SK-N-SH (cell line): ENCODE measurements at places on chromosomes 4 and X.

GRCh38 chr4:39308611-39309010 lies 57.6 kb downstream of the RFC1 start:
- DNase-seq, result no peak

DNA sequence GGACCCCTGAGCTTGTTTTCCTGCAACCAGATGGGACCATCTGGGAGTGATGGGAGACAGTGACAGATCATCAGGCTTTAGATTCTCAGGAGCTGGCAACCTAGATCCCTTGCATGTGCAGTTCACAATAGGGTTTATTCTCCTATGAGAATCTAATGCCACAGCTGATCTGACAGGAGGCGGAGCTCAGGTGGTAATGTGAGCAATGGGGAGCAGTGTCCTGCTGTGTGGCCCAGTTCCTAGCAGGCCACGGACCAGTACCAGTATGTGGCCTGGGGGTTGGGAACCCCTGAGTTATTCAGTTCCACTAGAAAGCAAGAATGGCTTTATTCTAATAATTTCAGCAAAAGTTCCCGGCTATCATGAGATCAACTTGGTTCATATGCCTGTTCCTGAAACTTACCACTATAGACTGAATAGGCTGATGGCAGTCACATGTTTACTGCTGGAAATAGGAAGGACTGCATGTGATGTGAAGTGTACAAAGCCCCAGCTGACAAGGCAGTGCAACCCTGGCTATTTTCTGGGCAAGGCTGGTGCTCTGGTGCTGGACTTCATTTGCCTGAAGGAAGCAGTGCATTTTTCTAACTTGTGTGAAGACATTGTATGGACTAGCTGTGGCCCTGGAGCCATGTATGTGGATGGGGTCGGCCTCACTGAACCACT lies 107.2 kb downstream of the SPRY1 start:
- no peak for DNase-seq

GRCh38 chrX:117919755-117920154 lies 196.9 kb downstream of the KLHL13 start:
- DNase-seq, result no peak

- DNase-seq, result no peak
Observed at GRCh38 chrX:25858273-25858880, 279.8 kb upstream of the MAGEB18 start.

DNA sequence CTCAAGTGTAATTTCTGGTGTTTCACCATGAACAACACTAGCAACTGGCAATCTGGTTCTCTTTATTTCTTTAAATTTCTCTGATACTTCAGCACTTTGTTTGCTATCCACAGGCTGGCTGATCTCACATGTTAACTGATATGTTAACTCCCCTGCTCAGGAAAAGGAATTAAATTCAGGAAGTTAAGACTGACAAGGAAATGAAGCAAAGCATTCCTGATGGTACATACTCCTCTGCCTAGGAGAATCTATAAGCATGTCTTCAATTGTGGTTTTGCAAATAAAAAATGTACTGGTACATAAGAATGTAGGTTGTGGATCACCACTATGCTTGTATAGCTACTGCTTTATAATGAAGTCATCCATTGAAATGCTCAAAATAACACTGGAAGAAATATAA lies 1119.2 kb upstream of the INTU start:
- no peak for DNase-seq

- no peak for DNase-seq
Observed at GRCh38 chr4:35365186-35365585, 879.1 kb downstream of the ARAP2 start.

GRCh38 chrX:11589641-11590040 lies 76.1 kb downstream of the ARHGAP6 start:
- DNase-seq, result no peak

GRCh38 chr4:57443308-57443707 lies 333.1 kb upstream of the IGFBP7 start:
- DNase-seq, result no peak

DNA sequence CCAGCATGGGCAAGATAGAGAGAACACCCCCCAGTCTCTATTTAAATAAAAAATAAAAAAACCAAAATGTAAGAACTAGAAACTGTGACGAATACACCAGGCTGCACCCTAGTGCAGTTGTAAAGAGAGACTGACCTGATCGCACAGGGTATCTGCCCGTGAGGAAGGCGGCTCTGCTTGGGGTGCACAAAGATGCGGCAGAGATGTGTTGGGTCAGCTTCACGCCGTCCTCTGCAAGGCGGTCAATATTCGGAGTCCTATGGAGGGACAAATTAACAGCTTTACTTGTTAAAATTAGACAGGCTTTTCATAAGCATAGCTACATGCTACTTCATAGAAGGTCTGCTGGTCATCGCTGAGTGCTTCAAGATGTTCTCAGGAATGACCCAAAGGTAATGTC lies 26.1 kb upstream of the ARSD start:
- DNase-seq, result no peak

GRCh38 chr4:176760471-176760870 lies 32.3 kb downstream of the VEGFC start:
- no peak for DNase-seq

- DNase-seq, result no peak
Observed at GRCh38 chr4:113288696-113289095, 239.2 kb downstream of the ANK2 start.

- no peak for DNase-seq
Observed at GRCh38 chr4:77175201-77175611, 18.2 kb downstream of the CCNG2 start.
